Tibial artery (tissue), 4 donors: ENCODE measurements at places on chromosomes 2 and 18.

DNA sequence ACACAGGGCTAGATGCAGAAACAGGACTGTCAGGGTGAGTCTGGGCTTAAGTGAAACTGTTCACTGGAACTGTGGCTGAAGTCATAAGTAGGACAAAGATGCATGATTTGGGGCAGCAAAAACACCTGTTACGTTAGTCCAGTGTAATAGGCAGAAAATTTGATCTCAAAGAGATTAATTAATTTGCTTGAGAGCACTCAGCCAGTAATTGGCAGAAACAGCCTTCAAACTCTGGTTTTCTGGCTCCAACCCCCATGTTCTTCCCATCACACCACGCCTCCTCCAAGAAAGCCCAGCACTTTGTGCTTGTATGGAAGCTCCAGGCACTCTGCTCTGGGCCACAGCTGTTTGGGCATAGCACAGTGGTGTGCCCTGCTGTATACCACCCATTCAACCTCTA, 54.0 kb downstream of the CNTNAP5 start:
- DNase-seq: no peak

- no peak for DNase-seq
Measured at GRCh38 chr18:23320709-23321236, 132.3 kb upstream of the RIOK3 start.

DNA sequence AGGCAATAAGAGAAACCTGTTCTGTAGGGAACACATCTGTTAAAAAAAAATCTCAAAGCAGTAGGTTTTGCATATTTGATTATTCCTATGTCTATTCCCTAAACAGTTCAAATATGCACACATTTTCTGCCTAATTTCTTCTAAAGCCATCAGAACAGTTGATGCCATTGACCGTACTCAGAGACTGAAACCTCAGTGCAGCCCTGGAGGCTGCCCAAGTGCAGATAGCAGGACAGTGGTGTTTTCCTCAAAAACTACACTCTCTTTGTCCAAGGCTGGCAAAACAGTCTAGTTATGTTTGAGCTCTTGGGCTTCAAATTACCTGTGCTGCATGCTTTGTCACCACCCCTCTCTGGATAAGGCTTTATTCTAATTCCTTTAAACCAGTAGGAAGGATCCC, 23.3 kb upstream of the NFE2L2 start:
- DNase-seq: no peak

DNA sequence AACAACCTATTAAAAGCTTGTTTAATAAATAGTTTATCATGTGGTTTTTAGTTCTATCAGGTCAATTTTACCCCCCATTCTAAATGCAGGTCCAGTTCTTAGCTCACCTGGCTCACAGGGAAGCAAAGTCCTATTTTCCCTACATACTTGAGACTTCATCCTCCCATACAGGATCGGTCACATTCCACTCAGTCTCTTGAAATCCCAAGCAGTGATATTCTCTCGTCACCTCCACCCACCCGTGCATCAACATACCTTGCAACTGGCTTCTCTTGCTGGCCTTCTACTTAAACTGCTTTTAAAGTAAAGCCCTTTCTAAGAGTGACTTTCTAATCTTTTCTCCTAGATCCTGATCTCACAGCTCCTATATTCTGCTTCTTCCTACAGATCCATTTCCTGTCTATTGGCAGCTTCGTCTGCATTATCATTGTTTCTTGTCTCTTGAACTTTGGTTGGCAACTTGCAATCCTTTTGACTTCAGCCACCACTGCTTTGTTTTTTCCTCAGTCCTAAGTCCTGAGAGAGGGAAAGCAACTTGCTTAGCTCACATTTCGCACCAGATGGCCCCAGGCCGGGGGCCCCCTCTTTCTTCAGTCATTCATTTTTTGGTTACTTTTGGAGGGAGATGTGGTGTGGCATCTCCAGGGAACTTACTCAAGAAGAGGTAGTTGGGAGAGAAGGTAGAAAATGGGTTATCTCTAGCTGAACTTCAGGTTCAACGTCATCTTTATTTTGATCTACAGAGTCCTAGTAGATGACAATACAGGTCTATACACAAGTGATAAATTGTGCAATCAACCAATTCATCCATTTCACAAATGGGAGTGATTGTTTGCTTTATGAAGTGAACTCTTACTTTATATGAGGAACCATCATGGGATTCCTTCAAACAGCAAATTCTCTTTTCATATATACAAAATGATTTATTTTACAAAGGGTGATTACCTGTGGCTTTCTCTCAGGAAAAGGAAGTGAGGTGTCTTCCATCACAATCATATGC, 23.9 kb upstream of the NCOA1 start:
- DNase-seq: no peak

DNA sequence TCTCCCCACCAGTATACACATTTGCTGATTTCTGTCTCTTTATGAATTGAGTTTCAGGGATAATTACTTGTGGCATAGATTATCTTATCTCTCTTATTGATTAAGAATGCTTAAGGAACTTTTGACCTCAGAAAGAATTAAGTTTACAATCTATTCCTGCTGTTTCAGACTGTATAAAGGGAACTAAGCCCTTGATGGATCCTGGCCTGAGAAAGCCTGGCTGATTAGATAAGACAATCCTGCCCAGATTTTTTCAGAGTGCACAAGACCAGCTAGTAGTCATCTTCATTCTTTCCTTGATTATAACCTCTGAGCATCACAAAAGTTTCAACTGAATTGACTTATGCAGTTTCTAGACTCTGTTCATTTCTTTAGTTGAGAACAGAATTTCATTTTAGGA, 22.7 kb upstream of the TFPI start:
- DNase-seq: no peak
